Thymus (tissue), 14 donors: ENCODE measurements at places on chromosomes 7 and 10.

GRCh38 chr10:650441-650851 lies 39.0 kb downstream of the DIP2C start:
- no peak for DNase-seq

DNA sequence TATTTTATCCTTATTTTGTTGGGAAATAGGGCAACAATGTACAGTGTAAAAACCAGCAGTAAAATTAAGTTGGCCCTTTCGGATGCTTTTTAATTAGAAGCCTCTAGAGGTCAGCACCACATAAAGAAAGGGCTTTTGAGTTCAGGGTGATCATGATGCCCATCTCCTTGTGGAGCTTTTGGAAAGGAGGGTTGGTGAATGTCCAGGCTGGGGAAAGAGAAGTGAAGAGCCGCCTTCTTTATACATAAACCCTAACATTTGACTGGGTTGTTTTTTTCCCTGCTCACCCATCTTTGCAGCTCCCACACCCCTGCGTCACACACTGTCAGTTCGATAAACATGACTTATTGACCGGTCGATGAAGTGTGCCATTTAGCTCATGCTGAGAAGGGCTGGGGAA lies 29.8 kb downstream of the MTURN start:
- no peak for DNase-seq

DNA sequence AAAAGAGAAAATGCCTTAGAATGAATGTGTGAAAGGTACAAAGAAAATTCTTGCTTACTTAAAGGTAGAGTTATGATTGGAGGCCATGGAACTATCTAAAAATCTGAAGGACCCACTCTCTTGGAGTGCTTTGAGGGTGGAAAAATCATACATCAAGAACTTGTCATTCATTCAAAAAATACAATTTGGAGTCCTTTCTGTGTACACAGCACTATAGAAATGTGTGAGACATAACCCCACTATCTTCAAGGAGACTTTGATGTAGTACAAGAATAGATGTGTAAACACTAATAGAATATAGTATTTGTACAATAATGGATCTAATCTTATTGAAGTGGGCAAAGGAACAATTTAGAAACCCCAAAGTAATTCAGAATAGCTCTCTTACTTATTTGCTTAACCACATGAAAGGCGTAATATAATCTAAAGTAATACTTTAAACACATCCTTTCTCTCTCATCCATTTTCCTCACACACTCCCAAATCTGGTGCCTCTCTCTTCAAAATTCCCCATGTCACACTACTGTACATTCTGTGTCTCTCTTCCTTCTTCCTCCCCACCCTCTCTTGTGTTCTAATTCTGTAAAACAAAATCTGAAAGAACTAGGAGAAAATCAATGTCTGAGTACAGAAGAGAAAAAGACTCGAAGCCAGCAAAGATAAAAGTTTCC lies 166.7 kb downstream of the DNAJB9 start:
- DNase-seq = no peak

DNA sequence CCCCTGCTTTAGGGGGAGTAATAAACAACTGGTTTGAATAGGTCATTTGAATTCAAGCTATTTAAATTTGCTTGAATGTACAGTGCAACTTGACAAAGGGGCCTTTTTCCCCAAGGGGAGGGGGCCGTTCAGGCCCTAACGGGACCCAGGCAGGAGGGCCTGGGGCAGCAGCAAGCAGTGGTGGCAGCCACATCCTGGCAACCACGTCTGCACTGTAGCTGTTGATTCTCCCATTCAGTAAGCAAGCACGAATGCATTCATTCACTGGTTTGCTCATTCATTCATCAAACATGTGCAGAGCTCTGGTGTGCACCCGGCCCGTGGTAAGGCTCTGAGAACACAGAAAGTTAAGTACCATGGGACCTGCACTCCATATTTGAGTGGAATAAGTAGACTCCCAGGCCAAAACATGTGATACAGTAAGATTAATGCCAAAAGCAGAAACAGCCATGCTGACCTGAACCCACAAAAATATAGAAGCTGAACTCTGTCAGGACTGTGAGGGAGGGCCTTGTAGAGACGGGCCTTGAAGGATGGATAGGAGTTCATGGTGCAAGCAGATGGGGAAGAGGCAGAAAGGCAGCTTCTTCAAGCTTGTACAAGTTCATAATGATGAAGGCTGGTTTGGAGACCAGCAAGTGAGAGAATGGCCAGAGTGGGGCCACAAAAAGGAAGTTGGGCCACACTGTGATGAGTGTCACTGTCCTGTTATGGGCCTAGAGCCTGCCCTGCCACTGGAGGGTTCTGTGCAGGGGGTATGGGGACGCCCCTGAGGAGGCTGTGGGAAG lies 29.3 kb upstream of the C10orf53 start:
- DNase-seq = no peak

GRCh38 chr7:47982610-47983009 lies 3.2 kb upstream of the HUS1 start:
- DNase-seq = no peak

- DNase-seq = no peak
Measured at GRCh38 chr10:34537629-34538231, 277.4 kb downstream of the PARD3 start.

- peak; percentile 48 for DNase-seq
Measured at GRCh38 chr7:8442814-8443304, 9.4 kb downstream of the NXPH1 start.

GRCh38 chr10:680146-680545 lies 9.3 kb downstream of the DIP2C start:
- no peak for DNase-seq

DNA sequence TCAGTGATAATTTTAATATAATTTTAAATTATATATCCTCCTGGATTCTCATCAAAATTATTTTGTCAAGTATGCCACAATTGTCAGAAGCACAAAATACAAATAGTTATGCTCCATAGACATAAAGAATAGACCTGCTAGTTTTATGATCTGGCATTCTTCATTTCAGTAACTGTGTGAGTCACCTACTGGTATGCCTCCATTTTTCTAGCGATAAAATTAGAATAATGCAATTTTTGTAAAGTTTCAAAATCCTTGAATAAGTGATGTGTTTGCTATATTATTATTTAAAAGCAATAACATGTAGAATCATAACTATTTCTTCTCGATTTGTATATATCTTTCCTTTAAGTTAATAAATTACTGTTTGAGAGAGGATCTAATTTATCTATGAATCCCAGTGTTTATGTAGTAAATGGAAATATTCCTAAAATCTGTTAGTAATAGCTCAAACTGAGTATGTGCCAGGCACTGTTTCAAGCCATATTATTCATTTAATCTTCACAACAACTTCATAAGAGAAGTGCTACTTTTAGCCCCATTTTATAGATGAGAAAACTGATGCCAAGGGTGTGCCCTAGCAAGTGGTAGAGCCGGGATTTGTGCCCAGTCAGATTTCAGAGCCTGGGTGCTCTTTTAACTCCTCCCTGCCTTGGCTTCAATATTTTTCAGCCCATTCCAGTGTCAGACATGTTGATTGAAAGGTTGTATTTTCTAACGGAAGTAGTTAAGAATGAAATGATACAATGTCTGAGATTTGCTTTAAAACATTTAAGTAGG lies 38.4 kb downstream of the NET1 start:
- DNase-seq = no peak

DNA sequence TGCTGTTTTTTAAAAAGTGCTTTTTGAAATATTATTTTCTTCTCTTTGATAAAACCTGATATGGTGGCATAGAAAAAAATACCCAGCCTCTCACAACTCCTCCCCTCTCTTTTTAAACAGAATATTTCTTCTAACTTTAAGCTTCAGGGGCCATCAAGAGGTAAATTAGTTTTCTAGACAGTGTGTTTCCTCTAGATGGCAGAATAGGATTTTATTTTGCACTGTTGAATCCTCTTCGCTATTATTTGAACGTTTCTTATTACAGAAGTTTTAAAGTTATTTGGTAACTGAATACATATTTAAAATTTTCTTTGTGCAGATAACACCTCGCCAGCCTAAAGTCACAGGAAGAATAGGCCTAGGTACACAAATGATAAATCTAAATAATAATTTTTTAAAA lies 30.3 kb downstream of the ARL5B start:
- no peak for DNase-seq

GRCh38 chr10:91307489-91307888 lies 87.0 kb downstream of the PCGF5 start:
- DNase-seq = no peak

DNA sequence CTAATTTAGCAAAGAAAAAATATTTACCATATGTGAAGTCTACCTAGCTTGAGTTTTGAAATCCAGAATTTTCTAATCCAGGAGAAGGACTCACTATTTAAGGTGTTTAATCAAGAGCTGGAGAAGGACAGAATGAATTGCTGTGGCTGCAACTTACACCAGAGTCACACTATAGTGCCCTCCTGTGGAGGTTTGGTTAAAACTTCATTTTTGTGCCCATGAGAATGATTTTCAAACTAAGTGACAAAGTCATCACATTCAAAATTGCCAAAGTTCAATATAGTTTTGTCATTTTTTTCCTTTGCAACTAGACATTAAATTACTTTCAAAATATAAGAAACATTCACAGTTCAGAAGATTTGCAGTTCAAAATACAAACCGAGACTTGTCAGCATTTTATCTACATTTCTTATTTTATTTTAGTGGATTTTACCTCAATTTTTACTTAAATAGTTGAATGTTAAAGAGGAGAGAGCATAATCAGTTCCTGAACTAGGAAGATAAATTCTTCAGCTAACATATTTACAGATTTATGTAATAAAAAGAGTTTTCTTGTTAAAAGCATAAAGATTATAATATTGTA lies 70.7 kb downstream of the CABCOCO1 start:
- DNase-seq = no peak

DNA sequence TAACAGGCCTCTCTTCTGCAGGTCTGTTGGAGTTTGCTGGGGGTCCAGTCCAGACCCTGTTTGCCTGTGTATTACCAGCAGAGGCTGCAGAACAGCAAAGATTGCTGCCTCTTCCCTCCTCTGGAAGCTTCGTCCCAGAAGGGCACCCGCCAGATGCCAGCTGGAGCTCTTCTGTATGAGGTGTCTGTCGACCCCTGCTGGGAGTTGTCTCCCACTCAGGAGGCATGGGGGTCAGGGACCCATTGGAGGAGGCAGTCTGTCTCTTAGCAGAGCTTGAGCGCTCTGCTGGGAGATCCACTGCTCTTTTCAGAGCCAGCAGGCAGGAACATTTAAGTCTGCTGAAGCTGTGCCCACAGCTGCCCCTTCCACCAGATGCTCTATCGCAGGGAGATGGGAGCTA lies 361.1 kb upstream of the NRP1 start:
- DNase-seq = no peak
